ENCODE measurements at places on chromosomes 1 and 21.

- DNase-seq = no peak
Observed at GRCh38 chr1:234148350-234148749, 224.9 kb upstream of the COA6 start.

DNA sequence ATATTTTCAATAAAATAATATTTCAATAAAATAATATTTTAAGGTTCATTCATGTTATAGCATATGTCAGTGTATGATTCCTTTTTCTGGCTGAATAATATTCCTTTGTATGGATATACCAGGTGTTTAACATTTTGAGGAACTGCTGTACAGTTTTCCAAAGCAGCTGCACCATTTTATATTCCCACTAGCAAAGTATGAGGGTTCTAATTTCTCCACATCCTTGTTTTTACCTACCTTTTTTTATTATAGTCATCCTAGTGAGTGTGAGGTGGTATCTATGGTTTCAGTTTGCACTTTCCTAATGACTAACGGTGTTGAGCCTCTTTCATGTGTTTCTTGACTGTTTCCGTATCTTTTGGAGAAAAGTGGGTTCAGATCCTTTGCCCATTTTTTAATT lies 5.2 kb downstream of the DEGS1 start:
- DNase-seq = no peak

DNA sequence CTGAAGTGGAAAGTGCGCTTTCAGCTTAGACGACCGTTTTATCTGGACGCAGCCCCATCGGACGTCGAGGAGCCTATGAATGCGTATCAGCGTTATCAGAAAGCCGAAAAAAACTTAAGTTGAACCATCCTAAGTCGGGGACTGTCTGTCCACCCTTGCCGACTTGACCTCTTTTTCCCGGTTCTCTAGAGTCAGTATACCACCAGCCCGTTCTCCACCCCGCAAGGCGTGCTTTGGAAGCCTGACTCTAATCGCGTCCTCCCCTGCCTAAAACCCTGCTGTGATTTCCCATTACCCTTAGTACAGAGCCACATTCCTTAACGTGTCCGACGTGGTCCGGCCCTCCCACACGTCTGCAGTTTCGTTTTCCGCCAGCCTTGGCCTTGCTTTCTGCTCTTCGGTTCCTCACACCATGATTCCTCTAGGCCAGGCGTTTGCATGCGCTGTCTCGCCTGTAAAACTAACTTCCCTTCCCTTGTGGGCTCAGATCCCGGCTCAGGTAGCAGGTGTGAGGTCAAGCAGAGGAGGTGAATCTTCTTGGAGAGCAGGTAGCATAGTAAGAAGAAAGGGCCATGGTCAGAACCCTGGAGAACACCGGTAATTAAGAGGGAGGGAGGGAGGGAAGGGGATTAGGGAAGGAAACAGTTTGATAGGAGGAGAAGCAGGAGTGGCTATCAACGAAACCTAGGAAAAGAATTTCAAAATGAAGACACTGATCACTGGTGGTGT lies 865 bp downstream of the ADPRS start:
- DNase-seq = peak; percentile 42

DNA sequence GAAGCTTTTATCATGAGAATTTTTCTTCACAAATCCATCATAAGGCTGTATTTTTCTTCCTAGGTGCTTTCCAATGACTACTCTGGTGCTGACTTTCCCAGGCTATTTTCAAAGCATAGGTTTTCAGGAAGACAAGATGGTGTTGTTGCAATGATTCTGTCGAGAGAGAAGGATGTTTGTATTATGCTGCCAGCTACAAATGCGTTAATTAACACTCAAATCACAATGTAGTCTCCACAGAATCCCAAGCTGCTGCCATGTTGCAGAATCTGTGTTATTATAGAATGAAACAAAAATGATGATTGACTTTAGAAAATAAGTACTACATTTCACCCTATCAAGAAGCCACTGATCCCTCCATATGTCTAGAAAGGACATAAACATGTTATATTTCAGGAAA lies 179.5 kb upstream of the MAP1LC3C start:
- no peak for DNase-seq

DNA sequence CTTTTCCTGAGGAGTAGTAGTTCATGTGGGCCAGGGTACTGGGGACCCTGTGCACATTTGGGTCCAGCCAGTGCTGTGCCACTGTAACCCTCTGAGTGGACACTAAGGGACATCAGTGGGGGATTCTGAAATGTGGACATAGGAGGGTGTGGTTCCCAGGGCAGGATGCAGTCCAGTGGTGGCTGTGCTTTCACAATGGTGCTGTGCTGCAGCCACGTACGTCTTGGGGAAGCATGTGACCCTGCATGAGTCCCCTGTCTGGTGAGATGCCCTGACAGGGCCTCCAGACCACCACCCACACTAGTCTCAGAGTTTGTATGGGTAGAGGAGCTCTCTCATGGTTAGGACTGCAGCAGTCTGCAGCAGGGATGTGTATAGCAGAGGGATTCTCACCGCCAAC lies 37.8 kb upstream of the WNT2B start:
- DNase-seq = no peak

- peak; percentile 86 for DNase-seq
Observed at GRCh38 chr1:1371746-1372711, 3.0 kb downstream of the AURKAIP1 start.

DNA sequence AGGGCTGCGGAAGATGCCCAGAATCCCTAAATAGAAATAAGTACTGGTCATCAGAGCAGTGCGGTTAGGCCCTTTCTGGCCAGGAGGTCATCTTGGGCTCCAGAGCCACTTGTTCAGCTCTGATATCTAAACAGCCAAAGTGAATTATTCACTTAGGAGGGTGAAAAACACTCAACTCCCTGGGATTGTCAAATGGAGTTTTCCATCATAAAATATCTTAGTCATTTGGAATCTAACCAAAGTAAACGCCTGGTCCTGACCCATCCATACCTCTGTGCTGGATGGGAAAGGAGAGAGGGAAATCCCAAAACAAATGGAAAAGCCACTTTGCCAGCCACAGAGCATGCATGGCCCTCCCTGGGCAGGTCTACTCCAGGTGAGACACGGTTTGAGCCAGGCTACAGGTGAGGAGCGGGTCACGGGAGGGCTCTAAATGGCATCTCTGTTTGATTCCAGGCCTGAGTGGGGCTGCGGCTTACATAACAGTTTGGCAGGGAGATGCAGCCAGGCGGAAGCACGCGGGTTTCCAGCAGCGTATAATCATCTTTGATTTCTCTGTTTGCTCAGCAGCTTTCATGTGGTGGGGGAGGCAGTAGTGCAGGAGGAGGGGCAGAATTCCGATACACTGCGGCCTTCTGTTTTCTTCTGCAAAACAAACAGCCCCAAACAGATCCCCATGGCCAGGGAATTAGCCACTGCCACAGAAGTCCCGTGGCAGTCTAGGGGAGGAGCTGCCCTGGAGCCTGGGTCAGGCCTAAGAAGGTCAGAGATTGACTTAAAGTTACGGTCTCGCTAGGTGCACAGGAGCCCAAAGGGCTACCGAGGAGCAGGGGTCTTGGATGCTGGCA lies 59.1 kb upstream of the ZNF648 start:
- DNase-seq = no peak

- DNase-seq = no peak
Observed at GRCh38 chr1:204968135-204968534, 74.9 kb upstream of the CNTN2 start.
